NCI-H1930 (cell line): ENCODE measurements at places on chromosomes 2 and 18.

DNA sequence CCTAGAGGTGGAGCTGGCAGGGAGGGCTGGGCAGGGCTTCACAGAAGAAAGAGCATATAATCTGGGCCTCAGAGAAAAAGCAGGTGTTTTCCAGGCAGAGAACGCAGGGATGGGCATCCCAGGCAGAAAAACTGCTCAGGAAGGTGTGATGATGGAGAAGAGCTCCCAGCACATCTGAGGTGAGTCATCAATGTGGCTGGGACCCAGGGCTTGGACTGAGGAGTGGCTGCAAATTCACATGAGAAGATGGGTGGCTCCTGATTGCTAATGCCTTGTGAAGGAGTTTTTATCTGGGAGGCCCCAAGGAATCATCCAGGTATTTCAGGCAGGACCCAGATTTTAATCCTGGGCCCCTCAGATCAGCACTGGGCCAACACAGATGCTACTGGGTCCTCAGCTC lies 10.2 kb downstream of the IL1F10 start:
- DNase-seq, result no peak

DNA sequence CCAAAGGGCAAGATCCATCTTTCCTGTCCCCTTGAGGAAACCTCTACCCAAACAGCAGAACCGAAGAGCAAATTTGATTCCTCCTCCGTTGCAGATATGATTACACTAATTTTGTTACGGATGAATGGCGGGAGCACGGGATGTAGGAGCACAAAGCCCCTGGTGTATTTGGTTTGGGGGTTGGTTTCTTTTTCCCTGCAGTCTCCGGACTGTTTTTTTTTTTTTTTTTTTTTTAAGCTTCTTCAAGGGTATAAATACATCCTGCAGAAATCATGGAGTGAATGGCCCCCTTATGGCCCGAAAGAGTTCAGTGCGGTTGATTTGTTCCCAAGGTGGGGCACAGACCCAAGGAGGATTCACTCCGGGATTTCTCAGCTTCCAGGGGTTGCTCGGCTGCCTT lies 135.3 kb upstream of the SH3BP4 start:
- no peak for DNase-seq

GRCh38 chr2:241946306-241947003 lies 76.9 kb downstream of the RTP5 start:
- DNase-seq, result no peak

DNA sequence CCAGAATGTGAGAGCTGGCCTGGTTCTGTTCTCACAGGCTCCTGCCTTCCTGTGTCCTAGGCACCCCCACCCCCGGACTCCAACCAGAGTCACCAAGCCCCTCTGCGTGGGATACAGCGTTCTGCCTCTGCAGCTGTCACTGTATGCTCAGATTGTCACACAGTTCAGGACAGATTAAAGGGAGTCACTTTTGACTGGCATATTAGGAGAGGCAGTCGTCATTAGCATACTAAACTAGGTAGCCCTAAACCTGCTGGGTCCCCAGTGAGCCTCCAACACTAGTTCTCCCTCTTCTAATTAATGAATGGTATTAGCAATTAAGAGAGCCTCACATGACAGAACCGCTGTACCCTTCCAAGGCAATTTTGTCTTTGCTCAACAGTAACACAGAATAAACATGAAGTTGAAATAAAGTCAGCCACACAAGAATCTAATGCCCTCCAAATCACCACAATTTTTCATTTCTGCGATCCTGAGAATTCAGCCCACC lies 340.2 kb downstream of the CMPK2 start:
- no peak for DNase-seq

- DNase-seq, result no peak
Measured at GRCh38 chr2:207284556-207285472, 119.1 kb upstream of the KLF7 start.

GRCh38 chr2:36800381-36800780 lies 103.9 kb downstream of the VIT start:
- DNase-seq, result no peak

- DNase-seq, result no peak
Measured at GRCh38 chr2:108993095-108993937, 4.3 kb upstream of the EDAR start.

DNA sequence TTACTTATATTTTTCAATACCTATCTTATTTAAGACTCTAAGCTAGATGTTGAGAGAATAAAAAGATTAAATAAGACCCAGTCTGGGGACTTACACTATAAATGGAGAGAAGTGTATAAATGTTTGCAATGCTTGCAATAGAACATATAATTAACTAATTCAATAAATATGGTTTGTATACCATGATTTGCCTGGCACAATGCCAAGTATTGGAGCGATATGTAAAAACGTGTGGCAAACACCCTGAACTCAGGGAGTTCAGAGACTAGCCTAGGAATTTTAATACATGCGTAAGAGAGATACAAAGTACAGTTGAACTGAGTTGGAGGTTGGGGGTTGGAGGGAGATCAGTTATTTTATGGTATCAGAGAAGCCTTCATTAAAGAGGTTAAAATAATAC lies 251.8 kb upstream of the DDX18 start:
- no peak for DNase-seq

- DNase-seq, result no peak
Measured at GRCh38 chr2:156042895-156043294, 289.6 kb downstream of the NR4A2 start.

DNA sequence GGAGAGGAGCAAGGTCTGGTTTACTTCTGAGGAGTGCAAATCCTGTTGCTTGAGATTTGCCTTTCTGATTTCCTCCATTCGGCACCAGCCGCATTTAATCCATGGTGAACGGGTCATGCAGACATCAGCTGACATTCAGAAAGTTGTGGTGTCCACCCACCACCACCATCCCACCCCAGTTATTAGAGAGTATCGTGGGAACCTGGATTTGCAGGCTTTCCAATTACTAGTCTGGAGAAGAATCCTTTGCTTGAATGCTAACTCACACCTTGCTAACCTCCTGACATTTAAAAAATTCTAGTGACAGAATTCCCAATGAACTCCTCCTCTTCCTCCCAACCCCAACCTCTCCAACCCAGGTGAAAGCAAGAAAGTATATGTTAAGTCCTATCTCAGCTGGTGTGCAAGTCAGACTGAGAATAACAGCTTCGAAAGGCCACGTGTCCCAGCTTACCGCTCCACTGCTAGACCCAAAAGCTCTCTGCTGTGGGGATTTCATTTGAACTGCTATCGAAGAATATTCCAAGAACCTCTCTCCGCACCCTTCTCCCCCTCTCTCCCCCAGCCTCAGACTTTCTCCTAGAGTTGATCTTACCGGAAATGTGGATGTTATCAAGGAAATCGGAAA lies 17.7 kb downstream of the BCL11A start:
- DNase-seq, result no peak

DNA sequence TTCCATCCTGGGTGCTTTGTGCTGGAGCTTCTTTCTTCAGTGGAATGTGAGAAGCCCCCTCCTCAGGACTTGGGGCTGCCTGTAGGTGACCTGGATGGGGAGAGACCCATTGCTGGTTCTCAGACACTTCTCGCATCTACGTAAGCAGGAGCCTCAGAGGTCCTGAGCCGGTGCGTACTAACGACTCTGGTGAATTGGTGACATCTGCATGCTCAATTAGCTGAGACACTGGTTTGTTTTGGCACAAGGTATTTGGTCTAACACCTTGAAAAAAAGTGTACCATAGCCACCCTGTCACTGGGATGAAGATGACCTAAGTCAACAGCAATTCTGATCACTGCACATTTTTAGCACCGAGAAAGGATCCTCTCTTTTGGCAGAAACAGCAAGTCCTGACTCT lies 57.7 kb downstream of the LRRC30 start:
- no peak for DNase-seq
